ENCODE measurements at places on chromosomes 16 and 17.

- no peak for DNase-seq
Measured at GRCh38 chr16:63200940-63201339, 1164.7 kb upstream of the CDH8 start.

DNA sequence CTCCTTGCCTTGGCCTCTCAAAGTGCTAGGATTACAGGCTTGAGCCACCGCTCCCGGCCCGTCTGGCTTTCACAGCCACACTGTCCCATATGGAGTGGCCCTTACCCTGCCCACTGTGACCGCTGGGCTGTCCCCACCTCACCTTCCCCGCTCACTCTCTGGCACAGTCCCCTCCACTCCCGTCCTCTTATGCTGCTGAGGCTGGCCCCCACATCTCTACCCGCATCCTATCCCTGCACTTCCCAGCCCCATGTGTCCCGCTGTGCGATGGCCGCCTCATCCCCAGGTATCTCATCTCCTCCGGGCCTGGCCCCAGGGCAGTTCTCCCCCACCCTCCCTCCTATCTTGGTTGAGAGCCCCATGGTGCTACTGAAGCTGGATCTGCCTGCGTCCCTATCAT lies 93.2 kb downstream of the PGS1 start:
- no peak for DNase-seq

GRCh38 chr17:3532106-3532858 lies 25.3 kb downstream of the TRPV3 start:
- no peak for DNase-seq

GRCh38 chr17:41404024-41404671 lies 6.7 kb upstream of the KRT31 start:
- DNase-seq = no peak

GRCh38 chr17:74235040-74235581 lies 21.7 kb downstream of the TTYH2 start:
- DNase-seq = no peak

All from effector CD4-positive, alpha-beta T cell (primary cell).